AG10803 (cell line): ENCODE measurements at places on chromosomes 2 and 18.

DNA sequence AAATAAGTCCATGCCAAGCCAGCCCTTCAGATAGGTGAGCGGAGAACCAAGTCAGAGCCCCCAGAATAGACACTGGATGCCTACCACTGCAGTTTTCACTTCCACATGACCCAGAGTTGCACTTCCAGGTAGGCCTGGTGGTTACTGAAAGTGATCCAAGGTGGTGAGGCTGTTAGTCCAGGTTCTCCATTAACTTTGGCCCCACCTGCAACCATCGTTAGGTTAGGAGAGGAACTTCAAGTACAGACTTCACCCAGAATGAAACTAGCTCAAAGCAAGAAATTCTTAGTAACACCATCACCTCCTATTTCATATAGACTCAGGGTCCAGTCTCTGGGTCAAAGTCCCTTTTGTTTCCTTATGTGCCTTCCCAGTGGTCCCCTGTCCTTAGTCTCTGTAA lies 293.1 kb upstream of the ID2 start:
- DNase-seq: no peak

GRCh38 chr2:53500181-53500580 lies 267.4 kb upstream of the CHAC2 start:
- no peak for DNase-seq

DNA sequence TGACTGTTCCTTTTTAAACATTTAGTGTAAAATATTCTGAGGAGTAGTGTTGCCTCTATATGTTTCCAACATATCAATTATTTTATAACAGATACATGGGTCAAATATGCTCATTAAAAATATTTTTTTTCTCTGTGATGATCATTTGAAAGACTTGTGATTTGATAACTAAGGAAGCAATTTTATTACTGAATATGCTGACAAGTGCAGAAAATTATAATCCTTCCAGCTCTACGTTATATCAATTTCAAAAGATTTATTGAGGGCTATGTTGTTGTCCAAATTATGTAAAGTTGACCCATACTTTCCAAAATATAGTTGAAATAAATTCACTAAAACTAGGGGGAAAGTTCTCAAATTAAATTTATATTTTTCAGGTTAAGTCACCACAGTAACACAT lies 290.6 kb downstream of the NYAP2 start:
- no peak for DNase-seq

GRCh38 chr2:121649149-121649595 lies at the start of gene CLASP1:
Gene CLASP1, minus strand, starts transcription at chr2:121649462. Its CDS starts 43,567 bp downstream, at chr2:121605895.
- DNase-seq: no peak

DNA sequence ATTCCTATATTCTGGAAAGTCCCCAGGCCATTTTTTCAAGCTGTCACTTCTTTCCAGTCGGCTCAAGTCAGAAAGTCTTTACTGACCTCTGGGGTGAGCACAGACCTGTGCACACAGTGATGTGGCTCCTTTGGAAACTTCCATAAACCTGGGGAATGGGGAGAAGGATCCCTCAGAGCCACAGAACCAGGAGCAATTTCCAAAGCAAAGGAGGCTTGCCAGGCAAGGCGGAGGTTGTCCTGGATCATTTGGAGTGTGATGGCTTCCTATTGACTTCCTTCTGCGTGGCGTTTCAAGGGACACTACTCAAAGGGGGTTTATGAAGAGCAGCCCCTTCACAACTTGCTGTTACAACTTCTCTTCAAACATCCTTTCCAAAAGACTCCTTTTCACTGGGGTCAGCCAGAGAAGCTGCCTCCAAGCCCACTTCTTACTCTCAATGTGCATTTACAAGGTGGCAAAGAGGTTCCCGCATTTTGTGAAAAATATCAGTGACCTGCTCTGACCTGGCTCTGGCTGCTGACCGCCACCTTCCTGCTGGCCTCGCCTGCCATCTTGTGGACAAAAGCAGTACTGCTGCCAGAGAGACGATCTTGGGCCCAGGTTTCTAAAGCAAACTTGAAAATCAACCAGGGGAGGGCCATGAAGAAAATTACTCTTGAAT lies 18.2 kb upstream of the TMEM247 start:
- DNase-seq: peak; percentile 54

GRCh38 chr2:218607436-218608115 lies at the start of gene PLCD4:
Gene PLCD4, plus strand, starts transcription at chr2:218607899. Its CDS starts 7,841 bp downstream, at chr2:218615740.
- peak; percentile 64 for DNase-seq

DNA sequence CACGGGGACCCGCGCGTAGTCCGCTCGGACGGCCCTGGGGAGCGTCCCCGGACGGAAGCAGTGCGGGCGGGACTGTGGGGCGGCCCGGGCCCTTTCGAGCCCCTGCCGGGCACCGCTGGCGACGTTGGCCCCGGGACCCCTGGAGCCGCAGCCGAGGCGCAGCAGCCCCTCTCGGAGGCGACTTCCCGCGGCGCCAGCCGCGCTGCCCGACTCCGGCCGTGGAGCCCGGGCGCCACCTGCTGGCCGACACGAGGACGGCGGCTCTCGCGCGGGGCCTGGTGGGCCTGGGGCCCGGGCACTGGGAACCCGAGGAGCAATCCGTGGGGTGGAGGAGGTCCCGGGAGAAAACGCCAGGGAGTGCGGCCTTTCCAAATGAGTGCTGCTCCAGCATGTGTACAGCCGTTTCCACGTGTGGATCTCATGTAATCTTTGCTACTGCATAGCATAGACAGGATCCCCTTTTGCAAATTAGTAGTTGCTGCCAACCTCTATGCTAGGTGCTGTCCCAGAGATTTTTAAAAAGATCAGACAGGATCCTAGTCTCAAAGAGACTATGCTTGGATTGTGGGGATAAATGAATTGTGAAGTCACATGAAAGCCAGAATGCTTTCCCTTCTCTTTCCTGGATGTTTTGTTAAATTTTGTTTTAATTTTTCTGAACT lies 4.0 kb downstream of the ID2 start:
- DNase-seq: peak; percentile 27

DNA sequence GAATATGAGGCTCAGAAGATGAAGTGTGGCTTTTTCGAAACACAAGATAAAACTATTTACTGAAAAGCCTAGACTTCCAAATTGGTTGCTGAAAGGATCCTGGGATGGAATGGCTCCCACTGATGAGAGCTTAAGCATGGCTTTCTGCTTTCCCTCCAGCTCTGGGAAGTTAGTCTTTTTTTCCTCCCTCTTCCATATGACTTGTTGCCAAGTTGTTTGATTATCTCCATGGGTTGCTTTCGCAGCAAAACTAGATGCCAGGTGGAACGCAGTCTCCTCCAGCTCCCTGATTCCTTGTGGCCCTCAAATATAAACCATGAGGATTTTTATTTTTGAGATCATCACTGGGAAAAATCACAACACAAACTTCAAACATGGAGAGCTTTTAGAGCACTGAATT lies 276.5 kb downstream of the LRRTM1 start:
- DNase-seq: no peak

- no peak for DNase-seq
Observed at GRCh38 chr2:73981081-73982001, 3.4 kb upstream of the TET3 start.
